Activated naive CD8-positive, alpha-beta T cell treated with anti-CD3 and anti-CD28 coated beads, Interleukin-2, amount 50 U/mL, for 16 hours (primary cell): ENCODE measurements at places on chromosomes 3 and 15.

- no peak for DNase-seq
Observed at GRCh38 chr3:130645261-130645660, 101.4 kb downstream of the PIK3R4 start.

- no peak for DNase-seq
Observed at GRCh38 chr3:187902041-187902471, 156.8 kb upstream of the BCL6 start.

- DNase-seq: no peak
Observed at GRCh38 chr15:40061212-40061901, 22.4 kb upstream of the SRP14 start.

DNA sequence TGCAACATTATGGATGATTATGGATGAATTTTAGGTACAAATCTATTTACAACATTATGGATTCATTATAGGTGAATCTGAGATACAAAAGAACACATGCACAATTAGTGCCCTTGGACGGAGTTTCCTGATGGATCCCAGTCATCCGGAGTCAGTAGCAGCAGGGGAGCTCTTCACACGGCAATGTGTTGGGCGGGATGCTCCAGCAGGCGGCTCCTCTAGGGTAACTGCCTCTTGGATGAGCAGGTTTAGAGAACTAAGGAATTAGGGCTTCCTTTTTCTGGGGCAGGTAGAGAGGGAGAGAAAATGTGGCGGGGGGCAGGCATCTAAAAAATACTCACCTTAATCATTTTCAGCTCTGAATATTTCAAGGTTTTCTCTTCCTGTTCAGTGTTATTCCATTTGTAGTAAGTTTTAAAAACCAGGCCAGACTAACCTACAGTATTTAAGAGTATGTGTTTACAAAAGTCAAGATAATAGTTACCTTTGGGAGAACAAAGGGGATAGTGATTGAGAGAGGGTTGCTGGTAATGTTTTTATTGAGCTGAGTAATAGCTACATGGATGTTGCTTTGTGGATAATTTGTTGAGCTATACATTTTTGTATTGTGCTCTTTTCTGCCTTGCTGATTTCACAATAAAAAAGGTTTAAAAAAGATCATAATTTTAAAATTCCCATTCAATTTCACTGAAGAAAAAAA lies 27.4 kb upstream of the GOLM2 start:
- no peak for DNase-seq

DNA sequence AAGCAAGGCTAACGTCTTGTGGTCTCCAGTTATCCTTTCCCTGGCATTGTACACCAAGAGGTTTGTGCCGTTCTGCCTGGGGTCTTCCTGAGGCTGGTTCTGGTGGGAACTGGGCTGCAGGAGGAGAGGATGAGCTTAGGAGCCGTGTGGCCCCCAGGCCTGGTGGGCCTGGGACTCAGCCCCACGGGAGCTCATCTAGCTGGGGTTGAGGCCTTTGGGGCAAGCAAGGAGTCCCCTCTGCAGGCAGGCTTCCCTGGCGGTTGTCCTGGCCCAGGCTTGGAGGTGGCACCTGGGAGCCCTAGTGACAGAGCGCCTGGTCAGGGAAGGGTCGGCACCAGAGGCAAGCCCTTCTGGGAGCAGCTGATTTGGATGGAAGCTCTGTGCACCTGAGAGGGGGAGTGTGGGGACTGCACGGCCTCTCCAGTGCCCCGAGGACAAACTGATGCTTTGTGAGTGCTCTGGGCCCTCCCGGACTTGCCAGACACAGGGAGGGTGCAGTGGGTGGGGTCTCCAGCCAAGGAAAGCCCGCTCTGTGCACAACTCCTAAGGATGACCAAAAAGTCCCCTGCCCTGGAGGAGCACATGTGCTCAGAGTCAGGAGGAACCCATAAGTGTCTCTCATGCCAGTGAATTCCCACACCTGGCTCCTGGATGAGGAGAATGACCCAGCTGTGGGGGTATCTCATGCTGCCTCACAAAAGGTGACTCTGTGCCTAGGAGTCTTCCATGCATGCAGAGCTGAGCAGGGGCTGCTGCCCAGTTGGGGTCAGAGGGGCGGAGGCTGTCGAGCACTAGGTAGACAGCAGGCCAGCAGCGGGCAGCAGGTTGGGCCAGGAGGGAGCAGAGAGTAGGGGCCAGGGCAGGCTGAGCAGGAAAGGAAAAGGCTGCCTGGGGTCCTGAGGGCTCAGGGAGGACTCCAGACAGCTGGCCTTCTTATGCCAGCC lies 2.7 kb downstream of the PAK6 start:
- no peak for DNase-seq

DNA sequence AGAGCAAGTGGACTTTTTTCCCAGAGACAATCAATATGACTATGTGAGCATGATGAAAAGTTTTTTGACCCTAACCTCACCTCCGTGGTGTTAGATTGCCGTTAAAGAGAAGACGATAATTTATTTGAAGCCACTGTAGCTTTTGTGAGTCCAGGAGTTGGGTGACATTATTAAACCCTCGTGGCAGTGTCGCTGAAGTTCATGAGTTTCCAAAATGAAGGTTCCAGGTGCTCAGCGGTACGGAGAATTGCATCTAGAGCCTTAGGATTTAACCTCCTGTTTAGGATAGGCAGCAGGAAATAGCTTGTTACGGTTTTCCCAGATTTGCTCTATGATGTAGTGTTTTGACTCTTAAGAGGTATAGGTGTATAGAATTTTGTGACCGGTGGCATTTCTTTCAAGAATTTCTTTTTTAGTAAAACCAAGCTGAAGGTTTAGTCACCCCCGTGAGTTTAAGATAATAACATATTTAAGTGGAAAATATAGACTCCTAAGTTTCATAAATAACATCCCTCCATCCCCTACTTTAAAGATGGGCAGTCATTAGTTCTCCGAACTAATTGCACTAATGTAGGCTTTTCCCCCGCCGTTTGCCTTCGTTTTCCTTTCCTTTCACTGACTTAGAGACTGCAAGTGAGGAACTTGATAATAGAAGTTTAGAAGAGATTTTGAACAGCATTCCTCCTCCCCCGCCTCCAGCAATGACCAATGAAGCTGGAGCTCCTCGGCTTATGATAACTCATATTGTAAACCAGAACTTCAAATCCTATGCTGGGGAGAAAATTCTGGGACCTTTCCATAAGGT lies 2.0 kb downstream of the SMC4 start:
- no peak for DNase-seq

GRCh38 chr15:85615930-85616329 lies 178.8 kb downstream of the KLHL25 start:
- no peak for DNase-seq

DNA sequence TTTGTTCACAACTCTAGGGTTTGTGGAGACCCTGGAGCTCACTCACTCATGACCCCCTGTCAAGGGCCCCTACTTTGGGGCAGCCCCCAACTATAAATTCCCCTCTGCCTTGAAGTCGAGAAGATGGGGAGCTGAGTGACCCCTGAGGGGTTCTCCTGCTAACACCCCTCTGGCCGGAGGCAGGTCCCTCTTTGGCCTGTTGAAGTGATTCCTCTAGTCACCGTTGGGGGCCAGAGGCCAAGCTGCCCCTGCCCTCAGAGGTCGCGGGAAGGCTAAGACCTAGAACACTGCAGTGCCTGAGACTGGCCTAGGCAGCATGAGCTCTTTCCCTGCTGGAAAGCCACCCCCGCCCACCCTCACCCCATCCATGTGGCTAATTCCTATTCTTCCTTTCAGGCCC lies 15.4 kb upstream of the SKOR1 start:
- DNase-seq: no peak

DNA sequence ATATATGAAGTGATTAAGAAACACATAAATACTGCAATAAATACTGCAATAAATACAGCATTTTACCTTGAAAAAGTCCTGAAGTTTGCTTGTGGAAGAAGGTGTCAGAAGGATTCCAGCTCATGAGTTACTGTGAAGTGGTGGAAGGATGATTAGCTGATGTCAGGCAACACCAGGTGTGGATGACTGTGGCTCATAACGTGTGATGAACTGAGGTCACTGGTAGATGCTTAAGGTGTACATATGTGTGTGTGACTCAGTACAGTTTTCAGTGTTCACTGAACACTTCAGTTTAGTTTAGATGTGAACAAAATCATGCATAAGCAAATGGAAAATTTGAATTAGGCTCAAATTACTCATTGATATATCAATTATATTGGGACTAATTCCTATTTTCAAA lies 1045.0 kb downstream of the NTRK3 start:
- no peak for DNase-seq

- DNase-seq: no peak
Observed at GRCh38 chr3:123499322-123499721, 50.4 kb upstream of the ADCY5 start.

GRCh38 chr3:15050405-15051092 lies 14.6 kb downstream of the MRPS25 start:
- no peak for DNase-seq

GRCh38 chr3:98528474-98529346 lies 3.1 kb upstream of the GPR15 start:
- no peak for DNase-seq

GRCh38 chr3:125069452-125069851 lies 13.7 kb upstream of the HEG1 start:
- no peak for DNase-seq

GRCh38 chr3:11185144-11185543 lies 30.9 kb downstream of the HRH1 start:
- no peak for DNase-seq

- no peak for DNase-seq
Observed at GRCh38 chr15:31274496-31275330, 51.9 kb upstream of the KLF13 start.

DNA sequence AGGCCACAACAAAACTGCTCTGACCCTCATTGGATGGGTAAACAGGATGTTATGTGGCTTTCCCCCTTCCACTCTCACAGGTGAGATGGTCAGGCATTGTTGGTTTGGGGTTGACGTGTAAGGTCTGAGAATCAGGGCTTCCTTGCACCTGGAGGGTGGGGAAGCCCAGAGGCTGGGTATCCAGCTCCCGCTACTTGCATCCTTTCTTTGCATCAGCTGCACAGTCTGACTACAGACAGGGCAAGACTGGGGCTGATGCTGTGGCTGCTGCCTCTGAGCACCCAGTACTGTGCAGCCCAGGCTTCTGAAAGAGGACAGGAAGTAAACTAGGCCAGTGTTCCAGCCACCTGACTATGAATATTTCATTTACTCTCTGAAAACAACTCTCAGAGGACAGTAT lies 58.0 kb upstream of the ATP2B2 start:
- DNase-seq: no peak

DNA sequence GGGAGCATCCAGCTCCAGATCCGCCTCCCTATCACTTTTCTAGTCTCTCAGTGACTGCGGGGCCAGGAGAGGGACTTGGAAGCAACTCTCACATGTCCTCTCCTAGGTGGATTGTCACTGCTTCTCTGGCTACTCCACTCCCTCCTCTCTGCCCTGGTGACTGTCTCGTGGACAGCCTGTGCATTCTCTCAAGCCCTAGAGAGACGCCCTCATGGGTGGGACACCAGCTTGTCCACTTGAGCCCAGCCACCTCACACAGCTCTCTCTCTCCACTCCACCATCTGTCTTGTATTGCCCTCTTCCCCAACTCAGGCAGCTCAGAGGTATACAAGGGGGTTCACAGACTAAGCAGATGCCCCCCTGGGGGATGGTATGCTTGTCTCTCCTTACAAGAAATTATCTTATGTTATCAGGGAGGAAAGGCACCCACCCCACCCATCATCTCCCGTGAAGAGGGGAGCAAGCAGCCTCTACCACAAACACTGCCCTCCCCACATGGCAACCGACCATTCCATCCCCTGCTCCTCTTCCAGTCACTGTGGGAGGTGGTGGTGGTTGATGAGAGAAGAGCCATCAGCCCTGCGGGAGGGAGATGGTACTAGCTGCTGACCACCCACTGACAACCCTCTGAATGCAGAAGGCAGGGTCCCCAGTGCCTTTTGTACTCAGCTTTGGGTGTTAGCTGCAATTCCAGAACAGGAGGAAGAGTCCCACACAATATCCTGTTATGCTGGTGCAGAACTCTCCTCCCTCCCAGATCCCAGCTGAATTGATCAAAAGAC lies 15.5 kb upstream of the LOXL1 start:
- DNase-seq: no peak

GRCh38 chr15:66614951-66615760 lies 49.4 kb upstream of the LCTL start:
- no peak for DNase-seq

GRCh38 chr3:45362758-45363157 lies 25.6 kb upstream of the LARS2 start:
- DNase-seq: no peak

GRCh38 chr3:191412759-191413158 lies 48.2 kb upstream of the PYDC2 start:
- DNase-seq: no peak

DNA sequence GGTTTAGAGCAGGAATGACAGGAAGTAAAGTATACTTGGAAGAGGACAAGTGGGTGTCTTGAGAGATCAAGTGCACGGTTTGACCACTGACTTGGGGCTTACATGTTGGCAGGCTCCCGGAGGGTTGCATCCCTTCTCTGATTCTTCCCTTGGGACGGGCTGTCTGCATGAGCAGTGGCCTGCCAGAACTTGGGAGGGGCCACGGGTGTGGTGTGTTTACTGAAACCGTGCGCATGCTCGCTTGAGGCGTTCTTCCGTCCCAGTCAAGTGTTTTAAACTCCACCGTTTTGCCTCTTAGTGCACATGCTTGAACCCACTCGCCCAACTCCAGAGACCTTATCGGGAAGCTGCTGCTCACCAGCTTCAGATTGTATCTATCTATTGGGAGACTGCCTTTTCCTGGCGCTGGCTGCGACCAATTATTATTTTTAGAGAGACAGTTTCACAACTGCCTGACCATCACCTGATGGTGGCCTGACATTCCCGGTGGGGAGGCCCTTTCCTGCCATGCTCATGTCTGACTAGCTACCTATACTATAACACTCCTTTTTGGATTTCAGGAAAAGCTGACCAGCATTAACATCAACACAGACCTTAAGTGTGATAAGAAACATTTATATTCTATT lies 14.9 kb upstream of the C3orf22 start:
- no peak for DNase-seq
